ENCODE measurements at places on chromosomes 7 and 10.

DNA sequence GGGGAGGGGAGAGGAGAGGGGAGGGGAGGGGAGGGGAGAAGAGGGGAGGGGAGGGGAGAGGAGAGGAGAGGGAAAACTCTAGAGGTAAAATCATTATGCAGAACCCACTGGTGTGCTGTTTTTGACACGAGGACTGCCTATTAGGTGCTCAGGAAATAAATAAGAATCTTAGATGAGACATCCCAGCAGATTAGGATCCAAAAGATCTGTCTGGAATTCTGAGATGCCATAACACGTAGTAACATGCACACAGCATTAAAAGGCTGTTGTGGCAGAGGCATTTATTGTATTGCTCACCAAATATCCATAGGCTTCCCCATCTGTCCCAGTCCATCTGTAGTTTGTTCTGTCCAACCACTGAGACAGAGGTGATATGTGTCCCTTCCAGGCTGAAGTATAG is 40.8 kb upstream of the KMT2E start:
- peaks cover 49% of the 10 kb centered on the region for H3K4me1 ChIP-seq
- DNase-seq = no peak
- H3K27ac ChIP-seq = peak overlapping the region; percentile 64
- no peak overlapping the region for H3K4me3 ChIP-seq

DNA sequence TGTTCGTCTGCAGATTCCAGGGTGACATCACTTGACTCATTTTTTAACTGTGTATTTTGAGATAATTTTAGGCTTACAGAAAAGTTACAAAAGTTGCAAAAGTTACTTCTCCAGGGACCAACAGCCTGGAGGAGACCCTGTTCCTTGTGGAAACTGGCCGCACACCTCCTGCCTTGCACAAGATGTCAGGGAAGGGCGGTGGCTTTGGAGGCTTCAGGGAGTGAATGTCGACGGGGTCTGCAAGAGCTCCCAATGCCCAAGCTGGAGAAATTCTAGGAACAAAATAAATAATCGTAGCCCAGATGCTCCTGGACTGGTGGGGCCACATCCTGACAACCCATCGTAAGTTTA is 62.2 kb upstream of the FAM20C start:
- H3K27me3 ChIP-seq = no peaks in the 10 kb centered on the region
- peaks cover 26% of the 10 kb centered on the region for H3K4me1 ChIP-seq
- DNase-seq = no peak
- no peak overlapping the region for H3K27ac ChIP-seq
- no peak overlapping the region for H3K4me3 ChIP-seq

DNA sequence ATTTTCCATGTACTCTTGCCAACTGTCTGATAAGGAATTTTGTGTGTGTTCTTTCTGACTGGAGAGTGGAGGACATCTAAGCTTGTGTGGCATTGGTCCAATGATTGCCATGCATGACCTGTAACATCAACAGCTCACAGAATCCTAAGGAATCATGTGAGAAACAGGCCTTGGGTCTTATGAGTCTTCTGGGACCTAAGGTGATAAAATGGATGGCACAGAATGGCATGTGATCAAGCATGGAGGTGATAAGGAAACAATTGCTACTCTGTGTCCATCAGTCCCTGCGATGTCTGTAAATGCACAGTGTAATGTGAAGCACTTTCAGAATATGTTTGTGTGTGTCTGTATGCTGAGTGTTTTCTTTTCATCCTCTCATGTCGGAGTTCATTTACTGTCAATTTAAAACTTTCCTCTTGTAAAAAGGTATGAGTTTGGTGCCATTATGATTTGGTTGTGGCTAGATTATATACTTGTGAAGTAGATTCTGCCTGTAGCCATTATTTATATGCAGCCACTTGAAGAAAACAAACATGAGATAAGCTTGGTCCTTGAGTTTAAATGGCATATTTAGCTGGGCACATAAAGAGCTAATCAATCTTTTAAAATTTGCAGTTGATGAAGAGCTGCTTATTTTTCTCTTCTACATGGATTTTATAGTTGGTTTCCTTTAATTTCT is 127.5 kb downstream of the VPS50 start:
- DNase-seq = no peak
- no peaks in the 10 kb centered on the region for H3K4me1 ChIP-seq
- no peaks in the 10 kb centered on the region for H3K27me3 ChIP-seq
- no peak overlapping the region for H3K27ac ChIP-seq

DNA sequence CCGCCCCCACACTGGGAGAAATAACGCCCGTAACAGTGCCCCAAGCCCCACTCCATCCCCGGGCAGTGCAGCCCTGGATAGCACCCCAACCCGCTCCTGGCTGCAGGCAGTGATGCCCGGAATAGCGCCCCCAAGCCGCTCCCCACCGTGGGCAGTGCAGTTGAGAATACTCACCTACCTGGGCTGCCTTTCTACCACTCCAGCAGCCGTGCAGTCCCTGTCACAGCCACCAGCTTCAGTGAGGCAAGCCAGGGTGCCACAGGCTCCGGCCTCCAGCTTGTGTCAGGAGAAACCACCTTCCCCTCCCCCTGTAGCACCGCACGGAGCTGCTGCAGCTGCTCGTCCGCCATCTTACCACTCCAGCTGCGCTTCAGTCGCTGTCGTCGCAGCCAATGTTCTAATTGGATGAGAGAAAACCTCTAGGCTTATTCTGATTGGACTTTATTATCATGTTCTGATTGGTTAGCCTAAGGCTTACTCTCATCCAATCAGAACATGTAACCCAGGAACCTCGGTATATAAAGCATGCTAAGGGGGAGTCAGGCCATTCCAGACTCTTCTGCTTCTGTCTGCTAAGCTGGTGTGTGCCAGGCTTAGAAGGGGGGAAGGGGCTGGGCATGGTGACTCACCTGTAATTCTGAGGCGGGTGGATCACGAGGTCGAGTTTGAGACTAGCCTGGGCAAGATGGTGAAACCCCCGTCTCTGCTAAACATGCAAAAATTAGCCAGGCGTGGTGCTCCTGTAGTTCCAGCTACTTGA is 53.2 kb upstream of the ZNF33B start:
- no peaks in the 10 kb centered on the region for H3K36me3 ChIP-seq
- no peak overlapping the region for H3K4me3 ChIP-seq
- no peak for DNase-seq
- no peak overlapping the region for H3K27ac ChIP-seq
- H3K4me1 ChIP-seq = no peaks in the 10 kb centered on the region
- H3K27me3 ChIP-seq = no peaks in the 10 kb centered on the region

GRCh38 chr10:21369697-21370096 is 155.8 kb downstream of the SKIDA1 start:
- DNase-seq = no peak
- H3K36me3 ChIP-seq = no peaks in the 10 kb centered on the region
- no peaks in the 10 kb centered on the region for H3K4me1 ChIP-seq
- H3K27me3 ChIP-seq = no peaks in the 10 kb centered on the region
- no peak overlapping the region for H3K4me3 ChIP-seq

DNA sequence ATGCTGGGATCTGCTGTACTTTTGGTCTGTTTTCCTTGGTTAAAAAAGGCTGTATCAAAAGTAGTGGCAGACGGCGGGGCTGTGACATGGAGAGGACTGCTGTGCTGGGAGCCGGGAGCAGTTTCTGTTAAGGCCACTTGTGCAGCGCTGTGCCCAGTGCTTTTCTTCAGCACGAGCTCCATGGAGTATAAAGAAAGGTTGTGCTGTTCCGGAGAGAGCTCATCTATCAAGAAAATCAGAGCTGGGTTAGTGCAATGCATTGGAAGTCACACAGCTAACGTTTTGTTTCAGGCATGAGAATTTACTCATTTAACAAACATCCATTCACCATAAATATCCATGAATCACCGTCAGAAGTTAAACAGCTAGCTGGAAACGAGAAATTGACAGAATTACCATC is 62.0 kb downstream of the KIAA1549 start:
- no peaks in the 10 kb centered on the region for H3K27me3 ChIP-seq
- H3K4me3 ChIP-seq = no peak overlapping the region
- H3K27ac ChIP-seq = no peak overlapping the region

DNA sequence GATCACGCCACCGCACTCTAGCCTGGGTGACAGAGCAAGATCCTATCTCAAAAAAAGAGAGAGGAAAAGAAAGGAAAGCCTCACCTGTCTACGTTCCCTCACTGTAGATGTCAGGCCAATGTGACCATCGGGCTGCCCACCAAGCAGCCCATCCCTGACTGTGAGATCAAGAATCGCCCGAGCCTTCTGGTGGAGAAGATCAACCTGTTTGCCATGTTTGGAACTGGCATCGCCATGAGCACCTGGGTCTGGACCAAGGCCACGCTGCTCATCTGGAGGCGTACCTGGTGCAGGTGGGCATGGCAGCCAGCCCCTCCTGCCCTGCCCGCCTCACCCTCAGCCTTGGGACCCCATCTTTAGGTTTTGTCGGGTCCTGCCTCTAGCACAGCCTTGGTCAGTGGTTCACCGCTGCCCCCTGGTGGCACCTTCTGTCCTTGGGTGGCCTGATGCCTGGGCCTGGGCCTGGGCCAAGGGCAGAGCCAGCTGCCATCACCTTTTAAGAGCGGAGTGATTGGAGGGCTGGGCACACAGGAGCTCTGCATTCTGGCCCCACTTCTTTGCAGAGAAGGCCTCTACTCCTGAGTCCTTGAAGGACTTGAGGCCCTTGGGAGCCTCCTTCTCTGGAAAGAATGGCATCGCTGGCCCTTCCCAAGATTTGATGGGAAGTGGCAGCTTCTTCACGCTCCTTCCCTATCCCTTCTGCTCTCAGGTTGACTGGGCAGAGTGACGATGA is 14.4 kb upstream of the AHCYL2 start:
- no peaks in the 10 kb centered on the region for H3K27me3 ChIP-seq
- DNase-seq = peak; percentile 88
- no peak overlapping the region for H3K27ac ChIP-seq
- H3K36me3 ChIP-seq = no peaks in the 10 kb centered on the region

GRCh38 chr10:9814285-9814864 is 1203.3 kb upstream of the CELF2 start:
- no peak overlapping the region for H3K27ac ChIP-seq
- DNase-seq = no peak
- no peaks in the 10 kb centered on the region for H3K27me3 ChIP-seq
- no peaks in the 10 kb centered on the region for H3K4me1 ChIP-seq
- no peaks in the 10 kb centered on the region for H3K36me3 ChIP-seq

GRCh38 chr10:27826369-27826768 is 80.8 kb upstream of the MKX start:
- H3K27me3 ChIP-seq = no peaks in the 10 kb centered on the region
- no peak overlapping the region for H3K27ac ChIP-seq
- H3K36me3 ChIP-seq = no peaks in the 10 kb centered on the region
- H3K4me1 ChIP-seq = no peaks in the 10 kb centered on the region
- no peak overlapping the region for H3K4me3 ChIP-seq
- DNase-seq = no peak

- no peak for DNase-seq
- H3K36me3 ChIP-seq = no peaks in the 10 kb centered on the region
- peaks cover 28% of the 10 kb centered on the region for H3K4me1 ChIP-seq
- no peaks in the 10 kb centered on the region for H3K27me3 ChIP-seq
- peak within 1 kb of the TSS; percentile 2 for H3K27ac ChIP-seq
- no peak within 1 kb of the TSS for H3K4me3 ChIP-seq
These were observed at the start of gene PKD1L1 for GRCh38 chr7:47948141-47948790. Gene PKD1L1 (minus strand): TSS chr7:47948466. CDS start chr7:47948440, 26 bp downstream.

GRCh38 chr7:5322621-5323410 is 40.1 kb downstream of the SLC29A4 start:
- H3K36me3 ChIP-seq = peaks cover 24% of the 10 kb centered on the region
- H3K4me1 ChIP-seq = no peaks in the 10 kb centered on the region
- no peak overlapping the region for H3K4me3 ChIP-seq
- no peaks in the 10 kb centered on the region for H3K27me3 ChIP-seq
- no peak for DNase-seq

- no peaks in the 10 kb centered on the region for H3K36me3 ChIP-seq
- no peak for DNase-seq
- H3K4me1 ChIP-seq = no peaks in the 10 kb centered on the region
These were observed 119.0 kb upstream of the PPP2R2D start for GRCh38 chr10:131781791-131782190.

- H3K4me1 ChIP-seq = no peaks in the 10 kb centered on the region
- no peaks in the 10 kb centered on the region for H3K27me3 ChIP-seq
- no peak overlapping the region for H3K27ac ChIP-seq
- DNase-seq = no peak
- H3K4me3 ChIP-seq = no peak overlapping the region
- H3K36me3 ChIP-seq = peaks cover 3% of the 10 kb centered on the region
These were observed 192.5 kb downstream of the ANK3 start for GRCh38 chr10:60197206-60197605.

DNA sequence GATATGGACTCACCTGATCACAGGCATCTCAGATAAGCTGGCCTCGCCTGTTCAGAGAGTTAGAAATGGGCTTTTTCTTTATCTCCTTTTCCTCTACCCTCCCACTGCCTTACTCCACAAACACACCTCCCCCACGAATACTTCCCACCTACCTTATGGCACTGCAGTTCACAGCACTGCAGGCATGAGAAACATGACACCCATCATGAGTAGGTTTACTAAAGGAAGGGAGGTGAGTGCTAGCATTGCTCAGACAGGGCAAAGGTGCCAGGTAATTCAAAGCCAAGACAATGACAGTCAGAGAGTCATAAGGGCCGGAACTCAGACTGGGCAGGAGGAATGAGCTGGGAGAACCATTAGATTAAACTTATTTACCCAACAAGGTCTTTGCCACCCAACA is 220.6 kb downstream of the FAM107B start:
- H3K27me3 ChIP-seq = no peaks in the 10 kb centered on the region
- H3K4me1 ChIP-seq = peaks cover 49% of the 10 kb centered on the region
- no peak for DNase-seq

DNA sequence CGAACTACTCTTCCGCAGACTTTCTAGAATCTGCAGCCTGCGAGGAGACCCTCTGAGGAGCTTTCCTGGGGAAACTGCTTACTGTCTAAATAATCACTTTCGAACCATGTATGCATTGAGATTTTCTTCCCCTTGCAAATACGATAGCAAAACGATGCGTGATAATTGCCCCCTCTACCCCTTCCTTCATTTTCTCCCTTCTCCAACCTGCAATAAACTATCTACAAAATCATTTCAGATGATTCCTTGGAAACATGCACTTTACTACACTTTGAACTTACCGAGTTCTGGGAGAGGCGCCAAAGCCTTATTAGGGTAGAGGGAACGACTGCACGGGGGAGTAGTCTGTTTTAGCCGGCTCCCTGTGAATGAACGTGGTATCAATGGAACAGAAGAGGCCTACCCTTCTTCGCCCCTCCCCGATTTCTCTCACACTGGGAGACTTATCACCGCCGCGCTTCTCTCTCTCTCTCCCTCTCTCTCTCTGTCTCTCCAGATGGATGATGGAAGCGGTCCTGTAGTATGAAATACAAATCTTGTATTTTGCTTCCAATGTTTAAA is at the start of gene FGFBP3:
Gene FGFBP3 (minus strand): TSS at position 370 of the 561 bp plus-strand sequence. CDS start 517 bp downstream, outside the sequence.
- H3K4me3 ChIP-seq = peak within 1 kb of the TSS; percentile 70
- H3K27ac ChIP-seq = peak within 1 kb of the TSS; percentile 71
- no peaks in the 10 kb centered on the region for H3K36me3 ChIP-seq
- H3K27me3 ChIP-seq = no peaks in the 10 kb centered on the region
- peaks cover 20% of the 10 kb centered on the region for H3K4me1 ChIP-seq

GRCh38 chr7:110090110-110090820 is 1000.7 kb upstream of the LRRN3 start:
- no peaks in the 10 kb centered on the region for H3K4me1 ChIP-seq
- H3K4me3 ChIP-seq = no peak overlapping the region
- H3K27me3 ChIP-seq = no peaks in the 10 kb centered on the region
- H3K27ac ChIP-seq = no peak overlapping the region
- DNase-seq = no peak

Measured in upper lobe of left lung (tissue), 6 donors.